ENCODE measurements at places on chromosomes 1 and 21.

DNA sequence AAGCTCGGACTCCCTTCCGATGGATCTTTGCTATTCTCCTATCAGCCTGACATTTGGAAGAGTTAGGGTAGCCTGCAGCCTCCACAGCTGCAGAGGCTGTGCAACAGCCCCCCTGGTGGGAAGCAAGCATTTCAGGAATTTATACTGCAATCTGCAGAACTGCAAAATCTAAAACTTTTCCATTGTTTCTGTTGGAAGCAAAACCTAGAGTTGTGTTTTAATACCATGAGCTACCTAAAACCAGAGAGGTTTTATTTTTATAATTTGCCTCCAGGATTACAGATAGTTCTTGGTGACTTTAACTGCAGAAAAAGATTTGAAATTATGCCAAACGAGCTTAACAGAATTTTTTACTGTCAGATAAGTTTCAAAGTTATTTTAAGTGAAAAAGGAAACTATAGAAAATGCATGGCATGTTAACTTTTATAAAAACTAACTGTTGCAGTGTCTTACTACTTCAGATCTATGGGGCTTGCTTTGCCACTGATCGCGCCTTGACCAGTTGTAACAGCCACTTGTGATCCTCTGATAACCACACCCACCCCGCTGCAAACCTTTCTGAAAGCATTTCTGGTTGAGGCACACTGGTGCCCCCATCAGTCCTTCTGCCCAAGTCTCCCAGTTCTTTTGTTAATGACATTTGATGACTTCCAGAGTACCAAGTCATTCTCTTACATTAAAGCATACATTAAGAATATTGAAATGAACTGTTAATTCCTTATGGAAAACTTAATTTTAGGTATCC, 64.8 kb downstream of the PRDM2 start:
- peaks cover 7% of the 10 kb centered on the region for H3K4me1 ChIP-seq
- H3K27me3 ChIP-seq, result no peaks in the 10 kb centered on the region
- DNase-seq, result no peak
- no peaks in the 10 kb centered on the region for H3K36me3 ChIP-seq

DNA sequence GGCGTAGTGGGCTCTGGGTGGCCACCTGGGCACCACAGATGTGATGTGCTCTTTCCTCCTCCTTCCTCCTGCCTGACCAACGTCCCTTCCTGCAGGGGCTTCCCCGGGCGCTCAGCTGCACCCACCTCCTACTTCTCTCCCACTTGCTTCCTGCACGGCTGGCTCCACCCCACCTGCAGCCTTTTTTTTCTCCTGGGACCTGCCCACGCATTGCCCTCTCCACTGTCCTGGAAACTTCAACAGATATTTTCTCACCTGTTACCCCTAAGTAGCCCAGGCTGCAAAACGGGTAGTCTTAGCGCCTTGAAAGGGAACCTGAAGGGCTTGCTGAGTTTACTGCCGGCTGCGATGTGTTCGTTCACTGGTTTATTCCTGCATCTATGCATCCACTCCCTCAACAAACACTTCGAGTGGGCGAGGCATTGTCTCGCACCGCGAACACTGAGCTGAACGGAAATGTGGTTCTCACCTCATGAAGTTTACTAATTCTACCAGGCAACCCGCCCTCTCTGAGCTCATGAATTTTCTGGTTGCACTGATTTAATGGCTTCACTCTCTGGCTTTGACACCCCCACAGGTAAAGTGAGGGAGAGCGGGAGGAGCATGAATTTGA, 23.6 kb downstream of the ZBTB18 start:
- no peak overlapping the region for H3K27ac ChIP-seq
- H3K27me3 ChIP-seq, result no peaks in the 10 kb centered on the region
- H3K36me3 ChIP-seq, result no peaks in the 10 kb centered on the region
- DNase-seq, result no peak

- peak overlapping the region; percentile 54 for H3K4me3 ChIP-seq
- H3K36me3 ChIP-seq, result no peaks in the 10 kb centered on the region
- H3K27me3 ChIP-seq, result no peaks in the 10 kb centered on the region
- no peaks in the 10 kb centered on the region for H3K4me1 ChIP-seq
These were observed 814 bp downstream of the PAQR7 start for GRCh38 chr1:25874635-25875153.

DNA sequence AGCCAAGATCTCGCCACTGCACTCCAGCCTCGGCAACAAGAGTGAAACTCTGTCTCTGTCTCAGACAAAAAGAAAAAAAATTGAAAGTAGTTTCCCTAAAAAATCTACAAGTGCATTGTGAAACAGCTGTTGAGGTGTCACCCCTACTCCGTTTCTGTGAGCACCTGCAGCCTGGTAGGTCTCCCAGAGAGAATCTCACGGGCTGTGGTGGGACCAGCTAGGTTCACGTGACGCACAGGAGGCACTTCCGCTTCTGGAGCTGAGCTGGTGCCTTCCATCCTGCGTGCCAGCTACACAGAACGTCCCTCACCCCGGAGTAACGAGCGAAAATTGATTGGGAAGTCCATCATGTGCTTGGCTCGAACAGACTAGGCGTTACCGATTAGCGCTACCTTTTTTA, 66.8 kb downstream of the COL24A1 start:
- H3K36me3 ChIP-seq, result no peaks in the 10 kb centered on the region
- H3K27ac ChIP-seq, result no peak overlapping the region

DNA sequence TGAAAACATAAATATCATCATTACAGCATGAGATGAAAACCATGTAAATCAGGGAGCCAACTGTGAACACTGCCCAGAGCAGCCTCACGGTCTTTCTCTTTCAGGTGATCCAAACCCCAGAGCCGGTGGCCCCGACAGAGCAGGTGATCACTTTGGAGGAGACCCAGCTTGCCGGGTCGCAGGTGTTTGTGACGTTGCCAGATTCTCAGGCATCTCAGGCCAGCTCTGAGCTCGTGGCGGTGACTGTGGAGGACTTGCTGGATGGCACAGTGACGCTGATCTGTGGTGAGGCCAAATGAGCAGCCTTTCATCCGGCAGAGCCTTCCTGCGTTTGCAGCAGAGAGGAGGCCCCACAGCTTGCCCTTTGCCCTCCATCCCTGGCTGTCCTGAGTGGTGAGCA, 37.2 kb upstream of the EPHA8 start:
- no peaks in the 10 kb centered on the region for H3K27me3 ChIP-seq
- H3K4me3 ChIP-seq, result no peak overlapping the region
- DNase-seq, result no peak
- H3K36me3 ChIP-seq, result no peaks in the 10 kb centered on the region
- no peaks in the 10 kb centered on the region for H3K4me1 ChIP-seq
- no peak overlapping the region for H3K27ac ChIP-seq

DNA sequence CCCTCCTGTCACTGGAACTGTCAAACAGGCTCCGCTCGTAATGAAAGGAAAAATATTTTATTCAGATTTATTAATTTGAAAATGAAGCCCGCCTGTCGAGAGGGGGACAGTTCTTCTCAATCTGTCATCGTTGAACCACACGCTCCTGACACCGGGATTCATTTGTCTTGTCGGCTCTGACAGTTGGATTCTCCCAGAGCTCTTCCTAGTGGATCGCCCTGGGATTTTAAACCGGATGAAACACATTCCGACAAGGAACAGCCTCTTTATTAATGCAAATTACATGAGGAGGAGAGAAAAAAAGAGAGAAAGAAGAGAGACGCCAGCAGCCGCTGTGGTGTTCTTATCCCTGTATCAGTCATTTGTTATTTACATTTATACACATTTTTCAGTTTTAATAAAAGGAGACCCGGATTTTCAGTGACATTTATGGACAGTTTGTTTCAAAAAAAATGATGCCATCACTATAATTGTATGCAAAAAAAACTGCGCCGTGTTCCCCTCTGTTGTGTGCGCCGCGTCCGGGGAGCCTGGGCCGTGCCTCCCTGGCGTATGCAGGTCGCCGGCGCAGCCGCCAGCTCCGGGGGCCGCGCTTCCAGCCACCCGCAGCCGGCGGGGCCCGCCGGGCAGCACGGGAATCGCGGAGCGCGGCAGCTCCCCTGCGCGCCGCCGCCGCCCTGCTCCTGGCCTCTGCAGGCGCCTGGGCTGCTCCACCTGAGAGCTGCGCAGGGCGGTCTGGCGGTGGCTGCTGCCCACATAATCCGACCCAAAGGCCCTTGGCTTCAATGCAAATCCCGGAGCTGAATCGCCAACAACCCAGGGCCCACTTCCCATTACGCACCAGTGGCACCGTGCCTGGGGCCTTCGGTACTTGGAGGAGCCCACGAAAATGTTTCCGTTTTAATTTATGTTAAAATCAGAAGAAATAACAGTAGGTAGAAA, 237.9 kb upstream of the PBX1 start:
- H3K27ac ChIP-seq, result no peak overlapping the region
- H3K27me3 ChIP-seq, result no peaks in the 10 kb centered on the region
- H3K4me3 ChIP-seq, result peak overlapping the region; percentile 31
- H3K4me1 ChIP-seq, result no peaks in the 10 kb centered on the region
- H3K36me3 ChIP-seq, result no peaks in the 10 kb centered on the region

DNA sequence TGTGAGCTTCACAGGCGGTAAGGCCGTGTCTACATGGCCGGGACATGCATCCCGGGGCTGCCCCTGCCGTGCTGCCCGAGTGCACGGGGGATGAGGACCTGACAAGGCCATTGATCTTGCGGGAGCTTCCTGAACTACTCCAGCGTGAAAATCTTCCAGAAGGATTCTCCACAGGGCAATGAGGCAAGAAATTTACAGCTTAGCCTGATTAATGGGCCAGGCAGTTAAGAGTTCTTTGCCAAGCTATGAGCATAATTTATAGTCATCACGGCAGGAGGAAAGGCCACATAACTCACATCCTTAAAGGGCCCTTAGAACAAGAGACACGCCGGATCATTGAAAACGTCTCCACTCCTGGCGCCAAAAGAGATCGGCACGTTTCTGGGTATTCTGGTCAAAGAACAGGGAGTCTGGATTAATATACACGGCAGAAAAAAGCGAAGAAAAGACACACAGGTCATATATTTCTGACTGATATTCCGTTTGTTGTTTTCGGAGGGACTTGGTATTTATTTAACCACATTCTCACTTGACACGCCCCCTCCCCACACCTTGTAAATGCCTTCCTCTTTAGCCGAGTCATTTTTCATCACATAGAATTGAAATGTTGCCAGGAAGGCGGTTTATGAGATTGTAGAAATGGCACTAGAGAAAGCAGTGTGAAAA, 180.5 kb downstream of the DYRK1A start:
- H3K27ac ChIP-seq, result no peak overlapping the region
- H3K4me3 ChIP-seq, result no peak overlapping the region
- H3K27me3 ChIP-seq, result no peaks in the 10 kb centered on the region
- no peaks in the 10 kb centered on the region for H3K36me3 ChIP-seq
- peak; percentile 52 for DNase-seq

DNA sequence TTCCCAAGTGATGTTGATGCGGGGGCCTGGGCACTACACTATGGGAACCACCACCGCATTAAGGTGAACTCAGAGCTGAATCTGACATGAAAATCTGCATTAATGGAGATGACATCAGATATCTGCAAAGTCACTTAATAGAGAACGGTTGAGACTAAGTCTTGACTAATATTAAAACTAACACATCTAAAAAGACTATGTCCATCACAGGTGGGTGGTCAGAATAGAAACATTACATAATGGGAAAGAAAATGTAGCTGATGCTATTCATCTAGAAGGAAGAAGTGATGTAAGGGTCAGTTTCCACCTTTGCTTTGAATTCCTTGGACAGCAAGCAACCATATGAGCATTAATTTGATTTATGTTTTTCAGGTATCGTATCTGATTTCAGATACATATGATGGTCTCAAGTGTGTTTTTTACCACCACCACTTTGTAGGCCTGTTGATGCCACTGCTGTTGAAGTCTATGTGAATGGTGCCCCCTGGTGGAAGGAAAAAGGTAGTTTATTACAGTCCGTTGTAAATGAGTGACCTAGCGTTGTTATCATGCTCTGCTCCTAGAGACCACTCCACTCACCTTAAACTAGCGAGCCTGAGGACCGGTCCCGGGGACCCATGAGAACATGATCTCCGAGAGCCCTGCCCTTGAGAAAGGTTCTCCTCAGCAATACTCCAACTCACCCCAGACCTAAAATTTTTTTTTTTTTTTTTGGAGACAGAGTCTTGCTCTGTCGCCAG, 73.5 kb downstream of the BACH1 start:
- no peaks in the 10 kb centered on the region for H3K4me1 ChIP-seq
- H3K4me3 ChIP-seq, result no peak overlapping the region
- no peak for DNase-seq
- H3K27me3 ChIP-seq, result no peaks in the 10 kb centered on the region

- H3K27me3 ChIP-seq, result no peaks in the 10 kb centered on the region
- DNase-seq, result no peak
- H3K36me3 ChIP-seq, result peaks cover 8% of the 10 kb centered on the region
- no peak overlapping the region for H3K27ac ChIP-seq
- H3K4me1 ChIP-seq, result no peaks in the 10 kb centered on the region
- H3K4me3 ChIP-seq, result no peak overlapping the region
These were observed 19.8 kb downstream of the CEP104 start for GRCh38 chr1:3837200-3837599.

GRCh38 chr21:44671911-44672310, 5.2 kb upstream of the KRTAP12-2 start:
- no peak overlapping the region for H3K27ac ChIP-seq
- H3K4me3 ChIP-seq, result no peak overlapping the region

- no peak overlapping the region for H3K4me3 ChIP-seq
- no peak overlapping the region for H3K27ac ChIP-seq
- H3K27me3 ChIP-seq, result no peaks in the 10 kb centered on the region
These were observed 31.6 kb downstream of the CLIC4 start for GRCh38 chr1:24776821-24777220.

DNA sequence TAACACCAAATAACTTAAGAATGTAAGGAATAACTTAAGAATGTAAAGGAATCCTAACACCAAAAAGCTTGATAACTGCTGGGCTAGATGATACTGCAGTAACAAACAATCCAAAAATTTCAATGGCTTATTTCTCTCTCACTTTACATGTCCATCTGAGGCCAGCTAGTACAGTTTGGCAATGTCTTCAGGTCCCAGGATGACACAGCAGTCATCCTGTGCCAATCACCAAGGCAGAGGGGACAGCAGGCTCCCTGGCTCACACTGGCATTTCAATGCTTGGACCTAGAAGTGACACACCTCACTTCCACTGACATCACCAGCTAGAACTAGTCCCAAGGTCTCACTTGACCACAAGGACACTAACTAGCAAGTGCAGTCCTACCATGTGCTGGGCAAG, 15.3 kb downstream of the DNAJC11 start:
- H3K27me3 ChIP-seq, result no peaks in the 10 kb centered on the region
- H3K36me3 ChIP-seq, result no peaks in the 10 kb centered on the region
- DNase-seq, result no peak
- no peak overlapping the region for H3K27ac ChIP-seq

- no peaks in the 10 kb centered on the region for H3K4me1 ChIP-seq
- no peak overlapping the region for H3K27ac ChIP-seq
- H3K27me3 ChIP-seq, result no peaks in the 10 kb centered on the region
These were observed 160.8 kb downstream of the ZSCAN20 start for GRCh38 chr1:33633019-33633801.
